Pericardium fibroblast (primary cell): ENCODE measurements at places on chromosomes 7 and 10. TPM values are rescaled to one million over a fixed set of nuclear protein-coding genes. Genes with fewer than 3 reads are reported as not detected.

Gene MMS19
- total RNA-seq, result 75.6 and 88.4 TPM in 2 replicates

Gene BBIP1
- 16.6 and 21.9 TPM in 2 replicates for total RNA-seq

Gene RBP4
- total RNA-seq, result 1.2 and 6.2 TPM in 2 replicates

Gene RBM28
- 9.4 and 10.5 TPM in 2 replicates for total RNA-seq

Gene PPP1R17
- not detected in 2 replicates for total RNA-seq

Gene HOXA6
- 0.26 and 0.35 TPM in 2 replicates for total RNA-seq

Gene ECHDC3
- 13.4 and 18.7 TPM in 2 replicates for total RNA-seq

Gene SLK
- total RNA-seq, result 23.8 and 34.3 TPM in 2 replicates

Gene CTAGE8
- total RNA-seq, result under 0.01 and 0.26 TPM in 2 replicates

Gene ADCY1
- 0.23 and 1.9 TPM in 2 replicates for total RNA-seq
